WTC11 (cell line): ENCODE measurements at places on chromosomes 1 and 21. TPM values are rescaled to one million over a fixed set of nuclear protein-coding genes. Genes with fewer than 3 reads are reported as not detected.

- peak; percentile 45 for DNase-seq
Measured at GRCh38 chr1:17507915-17508314, 31.6 kb upstream of the ARHGEF10L start.

DNA sequence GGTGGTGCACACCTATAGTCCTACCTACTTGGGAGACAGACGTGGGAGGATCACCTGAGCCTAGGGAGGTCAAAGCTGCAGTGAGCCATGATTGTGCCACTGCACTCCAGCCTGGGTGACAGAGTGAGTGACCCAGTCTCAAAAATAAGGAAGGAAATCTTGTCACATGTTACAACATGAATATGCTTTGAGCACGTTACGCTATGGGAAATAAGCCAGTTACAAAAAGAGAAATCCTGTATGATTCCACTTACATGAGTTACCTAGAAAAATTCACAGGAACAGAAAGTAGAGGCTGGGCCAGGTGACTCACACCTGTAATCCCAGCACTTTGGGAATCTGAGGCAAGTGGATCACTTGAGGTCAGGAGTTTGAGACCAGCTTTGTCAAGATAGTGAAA is 6.7 kb upstream of the PADI6 start:
- DNase-seq: no peak

DNA sequence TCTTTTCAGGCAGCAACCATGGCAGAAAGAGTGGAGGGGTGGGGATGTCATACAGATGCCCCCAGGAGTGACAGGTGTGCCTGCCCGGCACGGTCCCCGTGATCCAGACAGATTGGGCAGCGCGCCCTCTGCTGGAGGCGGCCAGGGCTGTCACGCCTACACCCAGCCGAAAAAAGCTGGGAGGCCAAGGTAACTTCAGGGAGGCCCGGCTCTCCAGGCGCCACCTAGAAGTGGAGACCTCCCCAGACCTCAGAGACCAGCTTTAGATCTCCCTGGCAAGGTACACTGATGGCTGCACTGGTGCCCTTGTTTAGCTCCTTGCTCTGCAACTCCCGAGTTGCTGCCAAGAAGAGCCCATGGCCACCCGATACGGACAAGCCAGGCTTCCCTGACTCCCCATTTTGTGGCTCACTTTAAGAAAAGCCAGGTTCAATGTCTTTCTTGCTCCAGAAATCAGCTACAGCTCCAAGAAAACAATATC is 6.6 kb downstream of the GOLT1A start:
- DNase-seq: peak; percentile 93

GRCh38 chr1:9595156-9595967 is 6.7 kb downstream of the TMEM201 start:
- no peak for DNase-seq

DNA sequence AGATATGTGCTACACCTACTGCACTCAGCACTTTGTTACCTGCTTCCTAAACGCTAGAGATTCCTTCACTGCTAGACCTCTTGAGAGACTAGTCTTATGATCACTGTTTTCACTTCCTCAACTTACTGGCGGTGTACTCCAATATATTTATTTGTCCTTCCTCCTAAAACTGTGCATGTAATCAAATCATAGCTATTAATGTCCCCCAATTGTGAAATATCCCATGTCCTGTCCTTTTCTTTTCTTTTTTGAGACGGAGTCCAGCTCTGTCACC is 3.4 kb downstream of the SOAT1 start:
- no peak for DNase-seq

- no peak for DNase-seq
Measured at GRCh38 chr21:35072960-35073359, 23.9 kb upstream of the RUNX1 start.

DNA sequence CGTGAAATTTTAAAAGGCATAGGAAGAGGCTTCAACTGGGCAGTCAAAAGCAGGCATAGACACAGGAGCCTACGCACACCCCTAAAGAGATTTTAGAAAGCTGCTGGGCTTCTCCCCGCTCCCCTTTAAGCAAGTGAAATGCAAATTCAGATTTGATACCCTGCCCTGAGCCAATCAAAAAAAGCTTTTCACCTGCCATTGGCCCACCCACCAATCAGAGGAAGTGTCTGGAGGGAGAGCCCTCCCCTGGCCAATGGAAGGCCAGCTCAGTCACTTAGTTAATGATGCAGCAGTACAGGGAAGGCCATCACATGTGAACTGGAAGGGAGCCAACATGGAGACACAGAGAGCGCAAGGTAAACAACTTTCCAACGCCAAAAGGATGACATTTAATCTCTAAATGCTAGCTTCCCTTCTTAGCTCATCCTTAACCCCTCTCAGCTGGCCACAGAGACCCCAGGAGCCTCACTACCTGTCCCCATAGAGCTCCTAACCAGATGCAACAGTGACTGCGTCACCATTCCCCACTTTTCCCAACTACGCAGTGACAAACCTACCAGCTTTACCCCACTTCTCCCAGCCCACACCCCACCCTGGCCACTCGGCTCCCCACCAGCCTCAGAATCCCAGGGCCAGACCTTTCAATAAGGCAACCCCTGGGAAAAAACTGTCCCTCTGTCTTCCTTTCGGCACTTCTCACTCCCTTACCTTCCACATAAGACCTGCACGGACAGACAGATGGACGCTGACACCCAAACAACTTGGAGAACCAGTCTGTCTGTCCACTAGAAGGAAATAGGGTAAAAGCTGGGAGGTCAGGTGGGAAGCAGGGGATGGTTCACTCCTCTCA is 71.0 kb downstream of the CD46 start:
- DNase-seq: no peak

DNA sequence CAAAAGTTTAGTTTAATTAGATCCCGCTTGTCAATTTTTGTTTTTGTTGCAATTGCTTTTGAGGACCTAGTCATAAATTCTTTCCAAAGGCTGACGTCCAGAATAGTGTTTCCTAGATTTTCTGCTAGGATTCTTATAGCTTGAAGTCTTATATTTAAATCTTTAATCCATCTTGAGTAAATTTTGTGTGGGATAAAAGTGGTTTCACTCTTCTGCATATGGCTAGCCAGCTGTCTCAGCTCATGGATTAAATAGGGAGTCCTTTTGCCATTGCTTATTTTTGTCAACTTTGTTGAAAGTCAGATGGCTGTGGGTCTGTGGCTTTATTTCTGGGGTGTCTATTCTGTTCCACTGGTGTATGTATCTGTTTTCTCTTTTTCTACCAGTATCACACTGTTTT is 801.3 kb upstream of the ADGRL4 start:
- no peak for DNase-seq

GRCh38 chr1:41950820-41951219 is 32.1 kb upstream of the HIVEP3 start:
- DNase-seq: no peak

DNA sequence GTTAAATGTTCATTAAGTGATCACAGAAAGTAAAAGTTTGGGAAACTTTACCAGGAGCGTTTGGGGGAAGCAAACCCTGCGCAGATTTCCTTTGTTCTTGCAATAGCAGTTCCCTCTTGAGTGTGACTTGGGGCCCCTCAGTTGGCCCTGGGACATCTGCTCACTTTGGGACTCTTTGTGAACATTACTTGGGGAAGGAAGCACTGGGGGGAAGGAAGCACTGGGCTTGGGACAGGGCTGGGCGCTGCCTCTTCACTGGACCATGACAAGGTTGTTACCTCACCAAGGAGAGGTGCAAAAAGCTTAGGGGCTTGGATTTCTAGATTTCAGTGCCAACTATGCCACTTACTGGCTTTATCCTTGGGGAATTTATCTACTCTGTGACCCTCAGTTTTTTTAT is 63.5 kb downstream of the ETS2 start:
- no peak for DNase-seq

GRCh38 chr1:69433073-69433472 is 134.6 kb upstream of the LRRC7 start:
- DNase-seq: no peak

DNA sequence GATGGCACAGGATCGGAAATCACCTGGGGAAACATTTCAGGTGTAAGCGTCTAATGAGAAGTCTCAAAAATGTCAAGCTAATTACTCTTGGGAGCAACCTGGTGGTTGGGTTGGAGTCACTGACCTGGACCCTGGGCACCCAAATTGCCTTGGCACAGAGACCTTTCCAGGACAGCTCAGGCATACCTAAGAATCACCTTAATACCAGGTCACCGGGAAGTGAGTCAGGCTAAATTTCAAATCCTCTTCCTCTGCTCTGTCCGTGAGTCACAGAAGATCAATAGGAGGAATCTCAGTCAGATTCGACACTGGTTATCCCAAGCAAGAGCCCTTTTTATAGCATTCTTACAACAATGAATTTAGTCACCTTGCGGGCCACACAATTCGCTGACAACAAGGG is 179.6 kb upstream of the CAMK1G start:
- no peak for DNase-seq

DNA sequence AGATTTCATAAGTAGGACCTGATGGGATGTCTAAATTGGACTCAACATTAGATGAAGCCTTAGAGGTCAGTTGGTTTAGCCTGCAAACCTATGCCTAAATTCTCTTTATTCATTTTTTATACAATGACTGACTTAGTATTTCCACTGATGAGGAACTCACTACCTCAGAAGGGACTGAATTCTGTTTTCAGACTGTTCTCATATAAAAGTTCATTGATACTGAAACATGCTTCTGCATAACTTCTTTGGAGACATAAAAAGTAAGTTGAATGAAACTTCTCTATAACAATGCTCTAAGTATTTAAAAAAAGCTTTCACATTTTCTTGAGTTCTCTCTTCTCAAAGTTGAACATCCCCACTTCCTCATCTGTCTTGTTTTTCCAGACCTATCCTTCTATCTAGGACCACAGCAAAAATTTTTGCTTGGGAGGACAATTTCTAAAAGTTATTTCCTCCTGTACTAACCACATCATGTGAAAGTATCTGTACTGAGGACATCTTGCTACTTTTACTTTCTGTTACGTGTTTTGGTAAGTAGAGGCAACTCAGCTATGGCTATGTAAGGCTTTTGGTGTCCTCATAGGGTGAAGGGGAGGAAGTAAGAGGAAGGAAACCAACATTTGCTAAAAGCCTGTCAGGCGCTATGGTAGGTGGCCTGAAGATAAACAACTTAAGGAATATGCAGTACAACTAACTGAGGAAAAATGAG is 64.1 kb downstream of the USP24 start:
- no peak for DNase-seq

DNA sequence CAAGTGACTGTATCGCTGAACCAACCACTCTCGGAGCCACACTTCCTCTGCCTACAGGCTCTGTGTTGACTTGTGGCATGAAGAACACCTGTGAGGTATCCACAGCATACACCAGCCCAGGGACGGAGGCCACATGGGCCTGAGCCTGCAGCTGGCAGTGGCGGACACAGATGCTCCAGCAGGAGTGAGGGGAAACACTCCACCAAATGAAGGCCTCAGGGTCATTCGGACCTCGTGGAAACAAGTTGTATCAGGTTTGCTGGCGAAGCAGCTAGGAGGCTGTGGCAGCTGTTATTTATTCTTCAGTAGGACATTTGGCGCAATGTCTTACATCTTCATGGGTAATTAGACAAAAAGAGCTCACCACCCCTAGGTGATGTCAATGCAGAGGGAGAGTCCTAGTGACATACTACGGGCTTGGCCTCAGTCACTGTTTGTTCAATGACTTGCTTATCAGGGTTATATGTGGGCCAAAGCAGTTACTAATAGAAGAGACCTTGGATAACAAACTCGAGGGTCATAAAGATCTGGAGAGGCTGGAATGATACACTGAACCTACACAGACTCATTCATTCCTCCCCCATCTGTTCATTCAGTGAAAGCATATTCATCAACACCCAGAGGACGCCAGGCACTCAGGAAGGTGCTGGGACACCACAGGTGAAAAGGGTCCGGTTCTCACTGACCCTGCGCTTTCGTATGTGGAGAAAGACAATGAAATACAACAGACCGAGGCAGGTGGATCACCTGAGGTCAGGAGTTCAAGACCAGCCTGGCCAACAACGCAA is 11.6 kb upstream of the ETS2 start:
- DNase-seq: no peak

- DNase-seq: peak; percentile 85
Measured at GRCh38 chr1:960363-961131, at the start of gene KLHL17. KLHL17 (plus strand) TSS chr1:960584; CDS start chr1:960694, 110 bp downstream.

DNA sequence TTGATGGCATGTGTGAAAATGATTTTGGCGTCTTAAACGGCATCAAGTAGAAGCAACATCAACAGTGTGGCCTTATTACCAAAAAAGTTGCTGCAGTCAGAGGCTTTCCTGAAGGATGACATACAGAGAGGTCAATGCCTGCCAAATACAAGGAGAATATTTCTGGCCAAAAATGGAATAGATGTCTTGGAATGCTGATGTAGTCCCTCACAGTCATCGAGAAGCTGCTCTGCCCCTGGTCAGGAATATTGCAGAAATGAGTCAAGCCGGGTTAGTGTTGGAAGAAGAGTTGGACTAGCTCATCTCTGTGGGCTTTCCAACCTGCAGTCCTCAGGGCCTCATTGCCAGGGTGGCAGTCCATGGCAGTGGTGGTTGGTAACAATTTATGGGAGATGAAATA is 42.1 kb downstream of the NOS1AP start:
- no peak for DNase-seq

- DNase-seq: no peak
Measured at GRCh38 chr1:65214340-65215027, 66.5 kb downstream of the AK4 start.

GRCh38 chr1:164228928-164229327 is 330.1 kb upstream of the PBX1 start:
- no peak for DNase-seq

DNA sequence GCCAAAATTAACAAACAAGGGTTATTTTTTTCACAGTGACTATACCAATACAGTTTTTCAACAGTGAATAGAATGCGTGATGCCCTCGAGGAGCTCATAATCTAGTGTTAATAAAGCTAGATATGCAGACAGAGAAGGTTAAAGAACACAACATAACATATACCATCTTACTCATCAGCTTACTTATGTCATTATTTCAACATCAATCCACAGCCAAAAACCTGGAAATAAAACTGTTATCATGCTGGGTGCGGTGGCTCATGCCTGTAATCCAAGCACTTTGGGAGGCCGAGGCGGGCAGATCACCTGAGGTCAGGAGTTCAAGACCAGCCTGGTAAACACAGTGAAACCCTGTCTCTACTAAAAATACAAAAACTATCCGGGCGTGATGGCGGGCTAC is 6.1 kb downstream of the STX6 start:
- no peak for DNase-seq

DNA sequence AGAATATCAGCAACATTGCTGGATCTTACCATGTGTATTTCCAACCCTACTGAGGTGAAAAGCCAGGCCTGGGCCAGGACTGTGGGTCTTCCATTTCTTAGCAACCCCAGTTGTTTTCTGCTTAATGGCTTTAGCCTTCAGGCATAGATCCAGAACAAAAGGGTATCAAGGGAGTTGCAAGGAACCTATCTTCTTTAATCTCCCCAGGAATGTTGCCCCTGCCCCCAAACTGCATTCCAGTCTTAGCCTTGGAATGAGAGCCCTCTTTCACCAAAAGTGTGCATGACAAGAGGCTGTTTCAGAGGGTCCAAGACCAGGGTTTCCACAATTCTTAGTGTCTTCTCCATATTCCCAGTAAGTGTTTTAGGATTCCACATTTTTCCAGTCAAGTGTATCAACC is 87.9 kb upstream of the SOX13 start:
- DNase-seq: peak; percentile 71

GRCh38 chr1:211648336-211648735 is 27.1 kb downstream of the NEK2 start:
- no peak for DNase-seq

Gene SLC6A17
- total RNA-seq: 0.09 to 0.24 TPM (median 0.16 TPM) in 3 replicates

Gene ZNF648
- 0.17 to 0.46 TPM (median 0.27 TPM) in 3 replicates for total RNA-seq

Gene HSD3B2
- total RNA-seq: 0.94 to 1.0 TPM (median 0.94 TPM) in 3 replicates

Gene PLCH2
- total RNA-seq: 0.05 to 0.18 TPM (median 0.17 TPM) in 3 replicates
